Aorta (tissue), 5 donors: ENCODE measurements at places on chromosomes 6 and 20. TPM values are rescaled to one million over a fixed set of nuclear protein-coding genes. Genes with fewer than 3 reads are reported as not detected.
A peak's percentile ranks its signal among the peaks of the same experiment; 100 is the strongest.

- H3K27ac ChIP-seq: no peak overlapping the region
- no peaks in the 10 kb centered on the region for H3K4me1 ChIP-seq
- no peaks in the 10 kb centered on the region for H3K27me3 ChIP-seq
- H3K4me3 ChIP-seq: no peak overlapping the region
- no peaks in the 10 kb centered on the region for H3K36me3 ChIP-seq
Measured at GRCh38 chr6:98241630-98242029, 592.7 kb upstream of the POU3F2 start.

DNA sequence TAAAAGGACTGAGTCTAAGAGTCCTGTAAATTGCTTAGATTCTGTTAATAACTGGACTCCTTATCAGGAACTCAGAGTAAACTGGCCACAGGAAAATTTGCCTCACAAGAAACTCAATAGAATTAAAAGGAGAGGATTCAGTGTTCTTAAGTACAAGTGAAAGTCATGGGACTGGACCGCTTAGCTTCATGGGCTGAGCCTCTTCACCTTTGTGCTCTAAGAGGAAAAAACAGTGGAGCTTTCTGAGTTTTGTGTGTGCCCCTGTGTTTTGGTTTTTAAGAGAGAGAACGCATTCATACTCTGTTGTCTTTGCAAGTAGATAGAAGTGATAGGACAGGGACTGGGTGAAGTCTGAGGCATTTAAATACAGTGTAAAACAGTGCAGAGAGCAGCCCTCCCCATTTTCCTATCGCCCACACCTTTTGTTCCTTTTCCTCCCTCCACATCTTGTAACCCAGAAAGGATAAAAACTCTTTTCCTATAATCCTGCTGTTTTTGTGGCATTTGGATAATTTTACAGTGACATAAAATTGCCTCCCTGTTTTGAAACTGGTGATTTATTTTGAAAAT, 49.6 kb downstream of the FOXO3 start:
- peaks cover 4% of the 10 kb centered on the region for H3K4me1 ChIP-seq
- no peak for DNase-seq
- no peaks in the 10 kb centered on the region for H3K27me3 ChIP-seq
- H3K27ac ChIP-seq: peak overlapping the region; percentile 57
- no peak overlapping the region for H3K4me3 ChIP-seq

DNA sequence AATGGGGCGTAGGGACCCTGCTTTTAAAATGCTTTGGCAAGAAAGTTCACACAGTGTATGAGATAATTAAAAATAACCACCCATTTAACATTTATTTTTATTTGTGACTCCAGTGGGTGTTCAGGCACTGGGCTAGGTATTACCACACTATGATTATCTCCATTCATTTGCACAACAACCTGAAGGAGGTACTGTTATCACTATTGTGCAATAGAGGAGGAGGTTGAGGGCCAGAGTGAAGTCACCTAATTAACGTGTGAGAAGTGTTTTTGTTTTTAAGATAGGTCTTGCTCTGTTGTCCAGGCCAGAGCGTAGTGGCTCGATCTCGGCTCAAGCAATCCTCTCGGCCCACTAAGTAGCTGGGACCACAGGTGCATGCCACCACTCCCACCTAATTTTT, 29.2 kb downstream of the MAK start:
- no peaks in the 10 kb centered on the region for H3K27me3 ChIP-seq
- DNase-seq: no peak
- no peaks in the 10 kb centered on the region for H3K36me3 ChIP-seq

TRIM38 gene
- total RNA-seq: 24.8 TPM

- H3K4me3 ChIP-seq: no peak overlapping the region
- H3K4me1 ChIP-seq: no peaks in the 10 kb centered on the region
- H3K27ac ChIP-seq: no peak overlapping the region
- H3K27me3 ChIP-seq: no peaks in the 10 kb centered on the region
- DNase-seq: no peak
Measured at GRCh38 chr20:57844626-57845596, 135.1 kb upstream of the PMEPA1 start.

DNA sequence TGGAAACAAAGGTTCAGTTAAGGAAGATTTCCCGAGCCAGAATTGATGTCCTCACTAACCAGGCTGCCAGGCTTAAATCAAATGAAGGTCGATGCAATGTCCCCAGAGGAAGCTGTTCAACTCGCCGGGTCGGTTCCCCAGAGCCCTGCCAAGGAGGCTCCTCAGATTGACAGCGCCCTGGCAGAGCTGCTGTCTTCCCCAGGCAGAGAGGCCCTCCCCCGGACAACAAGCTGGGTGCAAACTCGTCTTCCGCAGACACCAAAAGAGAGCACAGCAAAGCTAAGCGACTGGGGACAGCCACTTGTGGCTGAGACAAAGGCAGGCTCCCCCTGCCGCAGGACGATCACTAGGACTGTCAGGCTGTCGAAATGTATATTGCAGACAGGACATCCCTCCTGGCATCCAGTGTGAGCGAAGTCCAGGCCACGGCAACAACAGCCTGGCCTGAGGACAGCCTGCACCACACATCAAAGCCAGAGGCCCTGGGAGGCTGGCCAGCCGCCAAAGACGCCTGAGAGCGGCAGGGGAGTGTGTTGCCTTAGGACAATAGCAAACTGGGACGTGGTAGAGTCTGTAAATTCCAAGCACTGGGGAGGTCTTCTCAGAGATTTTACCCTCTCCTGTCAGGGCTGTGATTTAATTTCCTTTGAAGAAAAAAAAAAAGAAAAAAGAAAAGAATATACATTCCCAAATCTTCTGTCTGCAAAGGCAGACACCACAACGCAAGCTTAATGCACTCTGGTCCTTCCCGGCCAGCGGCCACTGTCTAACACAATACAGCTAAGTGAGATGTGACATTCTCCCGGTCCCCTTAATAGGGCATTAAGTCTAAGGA, 99.1 kb downstream of the HIVEP2 start:
- H3K4me3 ChIP-seq: no peak overlapping the region
- H3K27ac ChIP-seq: no peak overlapping the region
- no peaks in the 10 kb centered on the region for H3K27me3 ChIP-seq
- peak; percentile 92 for DNase-seq

GRCh38 chr20:58715391-58715800, 22.8 kb downstream of the NPEPL1 start:
- H3K27ac ChIP-seq: no peak overlapping the region
- no peak overlapping the region for H3K4me3 ChIP-seq
- H3K36me3 ChIP-seq: no peaks in the 10 kb centered on the region
- no peaks in the 10 kb centered on the region for H3K4me1 ChIP-seq
- no peak for DNase-seq

GRCh38 chr6:105726902-105727655, 324.2 kb upstream of the PREP start:
- DNase-seq: no peak
- no peak overlapping the region for H3K4me3 ChIP-seq
- no peaks in the 10 kb centered on the region for H3K4me1 ChIP-seq
- no peak overlapping the region for H3K27ac ChIP-seq
- no peaks in the 10 kb centered on the region for H3K27me3 ChIP-seq
- H3K36me3 ChIP-seq: no peaks in the 10 kb centered on the region

PRL gene
- total RNA-seq: not detected

- H3K36me3 ChIP-seq: no peaks in the 10 kb centered on the region
- no peaks in the 10 kb centered on the region for H3K27me3 ChIP-seq
- no peak overlapping the region for H3K4me3 ChIP-seq
- no peak overlapping the region for H3K27ac ChIP-seq
Measured at GRCh38 chr6:158894193-158894592, 75.0 kb upstream of the EZR start.

DNA sequence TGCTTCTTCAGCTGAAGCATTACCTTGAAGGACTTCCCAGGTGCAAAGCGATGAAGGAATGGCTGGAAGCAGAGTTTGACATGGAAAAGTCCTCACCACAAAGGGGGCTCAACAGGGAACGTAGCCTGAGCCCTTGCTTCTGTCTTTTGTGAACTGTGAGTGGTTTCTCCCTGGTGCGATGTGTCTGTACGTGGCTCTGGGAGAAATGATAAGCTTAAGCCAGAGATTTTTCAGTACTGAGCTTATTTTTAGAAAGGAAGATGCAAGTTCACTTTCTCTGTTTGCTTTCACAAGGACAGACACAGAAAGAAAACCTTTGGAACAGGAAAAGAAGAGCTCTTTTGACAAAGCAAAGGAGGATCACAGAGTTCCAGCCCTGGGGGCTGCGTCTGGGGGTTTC, 79.4 kb downstream of the DACT2 start:
- no peak for DNase-seq
- no peaks in the 10 kb centered on the region for H3K36me3 ChIP-seq
- H3K27me3 ChIP-seq: no peaks in the 10 kb centered on the region
- no peak overlapping the region for H3K4me3 ChIP-seq
- H3K27ac ChIP-seq: no peak overlapping the region
- H3K4me1 ChIP-seq: no peaks in the 10 kb centered on the region

SCRT2 gene
- total RNA-seq: not detected

SLC52A3 gene
- total RNA-seq: 0.69 TPM

- H3K27ac ChIP-seq: no peak overlapping the region
- H3K36me3 ChIP-seq: no peaks in the 10 kb centered on the region
- H3K4me3 ChIP-seq: no peak overlapping the region
- H3K27me3 ChIP-seq: peaks cover 2% of the 10 kb centered on the region
- DNase-seq: no peak
Measured at GRCh38 chr6:113377362-113377942, 479.7 kb upstream of the MARCKS start.

VWA7 gene
- 1.3 TPM for total RNA-seq

MOCS1 gene
- 32.0 TPM for total RNA-seq

DNA sequence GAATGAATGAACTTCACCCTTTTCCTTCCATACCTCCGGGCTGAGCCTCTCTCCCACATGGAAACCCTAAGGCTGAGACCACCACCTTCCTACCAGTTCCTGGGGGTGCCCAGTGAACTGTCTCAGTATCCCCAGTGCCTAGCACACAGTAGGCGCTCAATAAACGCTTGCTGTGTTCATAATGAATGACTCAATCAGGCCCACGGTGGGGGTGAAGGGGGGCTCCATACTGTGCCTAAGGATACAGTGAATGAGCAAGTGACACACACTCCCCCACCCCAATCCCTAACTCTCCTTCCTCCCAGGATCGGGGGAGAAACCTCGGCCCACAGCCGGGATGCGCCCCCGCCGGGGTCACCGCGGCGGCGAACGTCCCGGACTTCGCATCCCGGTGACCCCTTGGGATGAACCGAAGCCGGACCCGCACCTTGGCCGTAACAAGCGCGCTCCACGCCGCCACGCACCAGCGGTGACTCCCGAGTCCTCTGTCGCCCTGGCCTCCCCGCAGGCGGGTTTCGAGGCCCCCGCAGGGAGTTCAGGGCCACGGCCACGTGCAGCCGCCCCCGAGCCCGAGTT, 592 bp downstream of the KCNG1 start:
- no peak overlapping the region for H3K27ac ChIP-seq
- H3K36me3 ChIP-seq: no peaks in the 10 kb centered on the region
- H3K4me1 ChIP-seq: no peaks in the 10 kb centered on the region
- no peaks in the 10 kb centered on the region for H3K27me3 ChIP-seq

SPEF1 gene
- not detected for total RNA-seq

- no peaks in the 10 kb centered on the region for H3K27me3 ChIP-seq
- H3K36me3 ChIP-seq: no peaks in the 10 kb centered on the region
- H3K4me1 ChIP-seq: no peaks in the 10 kb centered on the region
- H3K27ac ChIP-seq: no peak overlapping the region
Measured at GRCh38 chr6:104855507-104855906, 4.2 kb downstream of the HACE1 start.
